ENCODE measurements at places on chromosomes 7 and 10.

GRCh38 chr10:129870474-129870757 lies 93.7 kb downstream of the EBF3 start:
- DNase-seq: no peak

DNA sequence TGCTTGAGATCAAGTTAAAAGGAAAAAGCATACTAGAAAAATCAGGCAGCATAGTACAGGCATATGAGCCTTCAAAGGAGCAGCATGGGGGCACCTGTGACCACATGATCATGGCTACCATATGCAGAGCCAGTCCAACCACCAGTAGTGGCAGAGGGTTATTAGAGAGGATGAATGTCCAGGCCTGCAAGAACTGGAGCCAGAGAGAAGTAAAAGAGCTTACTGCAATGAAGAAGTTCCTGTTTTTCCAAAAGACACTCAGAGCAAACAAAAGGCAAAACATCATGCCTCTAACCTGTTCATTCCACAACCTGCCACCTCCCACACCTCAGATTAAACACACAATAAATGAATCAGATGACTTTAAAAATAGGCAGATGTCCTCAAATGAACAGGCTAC lies 99.6 kb upstream of the NAMPT start:
- DNase-seq: no peak

GRCh38 chr10:29287635-29288034 lies 1.2 kb upstream of the LYZL1 start:
- no peak for DNase-seq

GRCh38 chr7:123460616-123461015 lies 73.8 kb downstream of the IQUB start:
- no peak for DNase-seq

DNA sequence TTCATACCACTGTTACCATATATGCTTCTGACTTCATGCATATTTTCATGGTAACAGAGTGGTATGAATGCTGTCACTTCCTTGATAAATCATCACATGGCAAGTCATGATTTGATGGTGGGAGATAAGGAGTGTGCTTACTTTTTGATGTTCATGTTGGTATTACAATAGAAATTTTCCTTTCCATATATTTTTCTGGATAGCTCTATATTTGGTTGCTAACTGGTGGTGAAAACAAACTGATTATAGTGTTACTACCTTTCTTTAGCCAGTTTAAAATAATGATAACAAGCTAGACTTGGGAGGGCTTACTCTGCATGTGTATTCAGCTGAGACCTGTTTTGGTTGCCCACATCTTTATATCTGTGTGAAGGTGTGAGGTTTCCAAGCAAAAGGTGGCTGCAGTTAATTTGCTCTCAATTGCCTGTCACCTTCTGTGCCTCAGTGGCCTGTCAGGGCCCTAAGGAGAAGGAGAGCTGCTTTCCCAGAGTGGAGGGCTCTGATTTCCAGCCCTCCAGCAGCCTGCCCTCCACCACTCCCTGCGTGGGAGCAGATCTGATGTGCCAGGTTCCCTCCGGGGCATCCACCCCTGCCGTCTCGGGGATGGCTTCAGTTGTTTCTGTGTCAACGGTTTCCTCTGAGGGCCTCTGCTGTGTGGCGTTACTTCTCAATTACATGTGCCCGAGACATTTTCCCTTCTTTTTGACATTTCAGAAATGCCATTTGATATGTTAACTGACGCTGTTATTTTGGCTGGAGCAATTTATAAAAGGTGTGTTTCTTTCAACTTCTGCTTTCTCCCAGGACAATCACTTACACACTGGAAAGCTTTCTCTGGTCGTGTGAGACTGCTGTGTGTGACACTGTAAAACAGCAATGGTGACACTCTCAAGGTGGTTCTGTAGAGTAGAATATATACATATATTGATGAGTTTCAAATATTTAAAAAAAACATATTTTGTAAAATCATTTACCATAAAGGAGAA lies 107.7 kb upstream of the KLF6 start:
- no peak for DNase-seq

GRCh38 chr10:127962205-127962604 lies 55.3 kb downstream of the PTPRE start:
- DNase-seq: no peak
